Sciatic nerve (tissue), 2 donors: ENCODE measurements at places on chromosomes 1 and 21. TPM values are rescaled to one million over a fixed set of nuclear protein-coding genes. Genes with fewer than 3 reads are reported as not detected.

GRCh38 chr1:9890224-9890731 lies 19.8 kb downstream of the CTNNBIP1 start:
- no peak for DNase-seq

GRCh38 chr1:184197831-184198230 lies 146.3 kb downstream of the TSEN15 start:
- no peak for DNase-seq

DNA sequence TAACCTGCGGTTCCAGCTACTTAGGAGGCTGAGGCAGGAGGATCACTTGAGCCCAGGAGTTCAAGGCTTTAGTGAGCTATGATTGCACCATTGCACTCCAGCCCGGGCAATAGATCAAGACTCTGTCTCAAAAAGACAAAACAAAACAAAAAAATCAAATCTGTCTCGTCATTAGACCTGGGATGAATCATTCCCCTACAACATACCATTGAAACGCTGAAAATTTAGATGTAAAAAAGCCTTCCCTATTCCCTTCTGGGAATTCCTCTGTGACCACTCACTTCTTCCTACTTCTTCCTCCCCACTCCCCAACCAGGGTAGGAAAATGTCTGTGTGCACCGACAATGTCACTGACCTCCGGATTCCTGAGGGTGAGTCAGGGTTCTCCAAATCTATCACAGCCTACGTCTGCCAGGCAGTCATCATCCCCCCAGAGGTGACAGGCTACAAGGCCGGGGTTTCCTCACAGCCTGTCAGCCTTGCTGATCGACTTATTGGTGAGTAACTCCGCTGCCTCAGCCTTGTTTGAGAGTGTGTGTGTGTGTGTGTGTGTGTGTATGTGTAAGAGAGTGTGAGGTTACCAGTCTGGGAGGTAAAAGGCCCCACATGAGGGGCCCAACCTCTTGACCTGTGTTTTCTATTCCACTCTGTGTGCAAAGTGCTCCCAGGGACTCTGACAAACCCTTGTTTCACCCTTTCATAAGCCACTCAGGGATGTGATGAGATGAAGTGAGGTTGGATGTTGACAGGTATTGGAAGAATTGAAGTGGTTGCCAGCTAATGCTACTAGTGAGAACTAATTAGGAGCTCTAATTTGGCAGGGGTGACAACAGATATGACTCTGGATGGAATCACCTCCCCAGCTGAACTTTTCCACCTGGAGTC lies 16.3 kb upstream of the SARS1 start:
- no peak for DNase-seq

DNA sequence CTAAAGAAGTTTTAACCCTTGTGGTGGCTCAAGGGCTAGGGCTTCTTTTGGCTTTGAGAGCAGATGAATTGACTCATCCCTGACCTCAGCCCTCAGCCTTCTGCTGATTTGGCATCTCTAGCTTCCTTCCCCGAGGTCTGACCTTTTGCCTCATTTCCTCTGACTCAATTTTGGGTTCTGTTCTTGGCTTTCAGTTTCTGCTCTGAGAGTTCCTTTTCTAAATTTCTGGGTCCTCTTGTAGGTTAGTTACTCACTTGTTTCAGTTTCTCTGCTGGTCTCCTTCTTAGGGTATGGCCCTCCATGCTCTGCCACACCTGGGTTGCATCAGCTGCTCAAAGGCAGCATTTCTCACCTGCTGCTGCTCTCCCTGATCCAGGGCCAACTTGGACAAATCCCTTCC lies 19.4 kb downstream of the PDE4B start:
- no peak for DNase-seq

The VSIG8 gene
- not detected for total RNA-seq

The ACAP3 gene
- total RNA-seq = 74.7 TPM

The CSDE1 gene
- total RNA-seq = 592 TPM
